ENCODE measurements at places on chromosomes 7 and 10. TPM values are rescaled to one million over a fixed set of nuclear protein-coding genes. Genes with fewer than 3 reads are reported as not detected.

GRCh38 chr7:116828281-116828680 is 34.1 kb upstream of the CAPZA2 start:
- no peak for DNase-seq

- no peak for DNase-seq
These were observed 1.1 kb upstream of the SMIM30 start for GRCh38 chr7:113119429-113119828.

GRCh38 chr10:60021361-60021760 is 115.0 kb upstream of the CCDC6 start:
- no peak for DNase-seq

GRCh38 chr10:48194830-48195229 is 79.7 kb downstream of the FRMPD2 start:
- DNase-seq, result peak; percentile 33

DNA sequence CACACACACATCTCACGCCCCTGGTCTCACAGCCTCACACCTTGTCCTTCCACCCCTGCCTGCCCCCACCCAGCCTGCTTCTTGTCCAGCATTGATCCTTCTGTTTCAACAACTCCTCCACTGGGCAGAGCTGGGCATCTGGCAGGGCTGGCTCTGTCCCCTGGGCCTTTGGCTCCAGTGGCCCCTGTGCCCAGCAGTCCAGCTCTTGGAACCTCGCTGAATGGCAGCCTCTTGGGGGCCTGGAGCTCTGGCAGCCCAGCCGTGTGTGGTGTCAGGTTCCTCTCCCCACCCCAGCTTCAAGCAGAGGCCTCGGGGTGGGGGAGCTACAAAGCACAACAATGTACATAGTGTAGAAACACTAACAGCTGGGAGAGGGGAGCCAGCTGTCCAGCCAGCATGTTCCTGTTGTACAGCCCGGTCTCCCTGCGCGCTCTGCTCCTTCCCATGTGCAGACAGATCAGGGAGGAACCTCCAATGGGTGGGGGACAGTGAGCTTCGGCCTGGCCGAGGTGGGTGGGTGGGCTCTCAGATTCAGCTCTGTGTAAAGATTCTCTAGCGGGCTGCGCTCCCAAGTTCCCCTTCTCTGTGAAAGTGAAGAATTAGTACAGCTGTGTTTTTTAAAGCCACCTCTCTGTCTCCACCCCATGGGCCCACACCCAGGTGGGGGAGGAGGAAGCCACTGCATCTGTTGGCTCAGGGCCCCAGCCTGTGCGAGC is 19.4 kb downstream of the ZMIZ2 start:
- DNase-seq, result no peak

Gene TEX36
- total RNA-seq, result 0.10 TPM
